T47D (cell line): ENCODE measurements at places on chromosomes 12 and 14.
A peak's percentile ranks its signal among the peaks of the same experiment; 100 is the strongest.

- DNase-seq, result no peak
Observed at GRCh38 chr14:105901226-105901625, 374.8 kb downstream of the TMEM121 start.

DNA sequence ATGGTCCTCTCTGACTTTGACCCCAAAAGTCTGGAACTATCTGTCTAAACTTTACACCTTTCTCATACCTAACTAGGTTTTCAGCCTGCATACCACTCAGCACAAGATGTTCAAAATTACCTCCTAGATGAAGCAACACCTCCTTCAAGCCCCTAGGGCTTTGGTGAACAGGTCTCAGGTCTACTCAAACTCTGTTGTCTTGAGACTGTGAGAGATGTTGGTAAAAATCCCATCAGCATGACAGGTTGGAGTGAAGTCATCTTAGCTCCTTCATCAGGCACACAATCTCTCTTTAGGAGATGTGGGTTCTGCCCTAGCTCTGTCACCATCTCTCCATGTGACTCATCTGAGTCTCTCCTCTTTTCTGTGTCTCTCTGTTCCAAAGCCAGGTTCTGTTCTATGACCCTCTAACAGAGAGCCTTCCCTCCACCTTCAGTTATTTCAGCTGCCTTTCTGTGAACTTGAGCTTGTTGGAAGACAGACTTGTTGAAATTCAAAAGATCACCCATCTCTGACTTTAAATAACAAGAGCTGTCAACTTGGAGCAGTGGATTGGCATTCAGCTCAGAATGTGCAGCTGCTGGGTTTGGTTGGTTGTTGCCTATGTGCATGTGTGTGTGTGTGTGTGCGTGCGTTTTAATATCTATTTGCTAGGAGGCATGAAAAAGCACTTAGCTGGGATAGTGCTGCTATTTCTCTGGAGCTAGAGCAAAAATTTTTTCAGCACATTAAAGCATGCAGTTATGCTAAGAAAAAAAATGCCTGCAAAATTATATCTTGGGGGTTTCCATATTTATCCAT lies 130.7 kb downstream of the CRACR2A start:
- no peak for DNase-seq

DNA sequence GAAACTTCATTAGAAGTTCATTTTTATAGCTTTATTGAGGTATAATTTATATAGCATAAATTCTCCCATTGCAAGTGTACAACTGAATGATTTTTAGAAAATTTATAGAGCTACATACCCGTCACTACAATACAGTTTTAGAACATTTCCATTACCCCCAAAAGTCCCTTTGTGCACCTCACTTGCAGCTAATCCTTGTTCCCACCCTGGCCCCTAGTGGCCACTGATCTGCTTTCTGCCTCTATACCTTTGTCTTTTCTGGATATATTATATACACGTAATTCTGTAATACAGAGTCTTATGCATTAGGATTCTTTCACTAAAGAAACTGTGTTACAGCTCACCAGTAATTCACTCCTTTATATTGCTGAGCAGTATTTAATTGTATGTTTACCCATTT lies 145.1 kb upstream of the DIO2 start:
- peak; percentile 45 for DNase-seq

DNA sequence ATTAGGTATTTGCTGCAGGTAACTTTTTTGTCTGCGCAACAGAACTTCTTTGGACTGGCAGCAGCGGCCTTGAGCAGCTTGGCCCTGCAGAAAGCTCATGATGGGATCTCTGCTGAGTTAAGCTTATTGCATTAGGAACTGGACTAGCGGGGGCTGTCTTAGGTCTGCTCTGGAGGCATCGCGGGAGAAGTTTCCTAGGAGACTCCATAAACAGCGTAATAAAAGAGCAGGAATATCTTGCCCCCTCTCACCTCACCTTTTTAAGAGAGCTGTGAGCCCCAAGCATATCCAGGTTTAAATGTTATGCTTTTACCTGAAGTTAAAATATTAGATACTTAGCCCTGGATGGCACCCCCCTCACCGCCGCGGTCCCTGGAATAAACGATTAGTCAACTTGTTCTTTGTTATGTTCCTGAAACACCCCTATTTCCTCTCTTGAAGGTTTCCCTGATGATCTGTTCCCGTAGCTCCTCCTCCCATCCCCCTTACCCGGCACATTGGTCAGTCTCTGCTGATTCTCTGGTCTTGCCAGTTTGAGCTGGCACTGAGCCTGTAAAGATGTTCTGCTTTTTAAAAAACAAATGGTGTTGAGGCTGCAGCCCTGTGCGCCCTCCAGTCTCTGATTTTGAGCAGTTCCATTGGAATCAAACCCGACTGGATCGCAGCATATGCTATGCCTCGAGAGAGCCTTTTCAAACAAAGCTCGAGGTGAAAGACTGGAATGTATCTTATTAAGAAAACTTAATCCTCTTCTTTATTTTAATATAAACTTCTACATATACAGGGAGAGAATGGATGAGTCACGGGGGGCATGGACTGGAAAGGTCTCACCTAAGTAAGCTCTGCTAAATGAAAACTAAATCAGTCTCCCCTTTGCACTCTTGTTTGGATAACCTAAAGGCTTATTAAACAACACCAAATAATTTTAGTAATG lies 1.9 kb downstream of the MLXIP start:
- peak; percentile 73 for DNase-seq

GRCh38 chr12:88932457-88932856 lies 352.2 kb upstream of the KITLG start:
- DNase-seq, result no peak

GRCh38 chr12:62732861-62733427 lies 202.0 kb downstream of the PPM1H start:
- DNase-seq, result no peak

DNA sequence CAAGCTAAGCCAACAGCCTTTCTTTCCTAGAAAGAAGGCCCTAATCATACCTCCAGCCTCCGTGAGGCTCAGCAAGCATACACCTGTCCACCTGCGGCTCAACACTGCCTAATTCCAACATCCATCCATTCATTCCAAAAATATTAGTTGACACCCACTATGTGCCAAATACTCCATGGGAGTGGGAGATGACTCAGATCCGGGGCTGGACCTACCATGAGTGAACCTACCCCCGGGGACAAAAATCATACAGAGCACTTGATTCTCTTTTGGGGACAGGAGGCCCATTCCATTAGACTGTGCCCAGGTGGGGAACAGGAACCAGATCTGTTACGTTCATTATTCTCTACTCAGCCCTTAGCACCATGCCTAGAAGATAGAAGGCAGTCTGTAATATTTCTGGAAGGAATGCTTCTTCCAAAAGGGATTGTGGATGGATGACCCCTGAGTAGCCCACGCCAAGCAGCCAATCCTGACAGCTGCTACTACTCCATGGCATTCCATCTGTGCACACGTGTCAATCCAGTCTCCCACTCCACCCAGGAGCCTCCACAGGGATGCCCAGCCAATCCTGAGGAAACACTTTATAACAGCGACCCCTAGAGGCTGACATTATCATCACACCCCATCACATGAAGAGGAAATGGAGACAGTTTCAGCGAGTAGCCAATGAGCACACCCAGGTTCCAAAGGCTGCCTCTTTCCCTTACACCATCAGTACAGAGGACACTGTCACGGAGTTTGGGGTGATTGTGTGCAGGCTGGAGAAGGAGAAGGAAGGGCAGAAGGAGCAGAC lies 170.7 kb downstream of the ESRRB start:
- DNase-seq, result peak; percentile 79

GRCh38 chr12:42240131-42240750 lies 2.2 kb upstream of the YAF2 start:
- no peak for DNase-seq

- no peak for DNase-seq
Observed at GRCh38 chr12:15407025-15407424, 84.7 kb downstream of the PTPRO start.

GRCh38 chr14:50340963-50341362 lies 28.8 kb downstream of the DMAC2L start:
- DNase-seq, result no peak

DNA sequence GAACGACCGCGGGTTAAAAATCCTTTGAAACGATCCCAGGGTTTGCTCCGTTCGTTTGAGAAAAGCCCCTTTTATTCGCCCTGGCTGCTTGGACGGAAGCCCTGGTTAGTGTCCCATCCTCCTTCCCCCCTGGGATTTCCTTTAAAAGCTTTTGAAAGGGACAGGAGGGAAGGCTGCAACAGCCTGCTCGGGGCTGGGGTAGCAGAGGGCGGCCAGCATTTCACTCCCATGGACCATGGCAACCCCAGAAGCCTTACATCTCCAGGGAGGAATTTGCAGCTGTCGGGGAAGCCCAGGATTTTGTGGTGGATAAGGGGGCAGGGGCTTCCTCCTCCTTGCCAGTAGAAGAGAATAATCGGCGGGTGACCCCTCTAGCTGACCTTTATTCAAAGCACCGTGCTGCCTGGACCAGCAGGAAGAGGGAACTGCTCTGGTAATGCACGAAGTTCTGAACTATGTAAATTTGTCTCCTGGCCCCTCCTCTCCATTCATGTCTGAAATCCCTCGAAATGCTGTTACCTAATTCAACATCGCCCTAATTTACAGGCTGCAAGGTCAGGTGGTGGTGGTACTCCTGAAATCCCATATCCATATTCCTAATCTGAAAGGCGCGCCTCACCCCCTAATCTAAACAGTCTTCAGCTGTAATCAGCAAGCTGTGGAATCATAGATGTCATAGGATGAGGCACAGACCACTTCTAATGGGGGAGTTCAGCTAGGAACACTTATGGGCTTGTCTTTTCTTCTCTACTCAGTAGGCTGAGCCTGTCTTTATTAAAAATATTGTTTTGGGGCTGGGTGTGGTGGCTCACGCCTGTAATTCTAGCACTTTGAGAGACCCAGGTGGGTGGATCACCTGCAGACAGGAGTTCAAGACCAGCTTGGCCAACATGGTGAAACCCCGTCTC lies 1.0 kb upstream of the CLIP1 start:
- DNase-seq, result peak; percentile 42

GRCh38 chr14:51677266-51677665 lies 25.6 kb downstream of the FRMD6 start:
- DNase-seq, result no peak

DNA sequence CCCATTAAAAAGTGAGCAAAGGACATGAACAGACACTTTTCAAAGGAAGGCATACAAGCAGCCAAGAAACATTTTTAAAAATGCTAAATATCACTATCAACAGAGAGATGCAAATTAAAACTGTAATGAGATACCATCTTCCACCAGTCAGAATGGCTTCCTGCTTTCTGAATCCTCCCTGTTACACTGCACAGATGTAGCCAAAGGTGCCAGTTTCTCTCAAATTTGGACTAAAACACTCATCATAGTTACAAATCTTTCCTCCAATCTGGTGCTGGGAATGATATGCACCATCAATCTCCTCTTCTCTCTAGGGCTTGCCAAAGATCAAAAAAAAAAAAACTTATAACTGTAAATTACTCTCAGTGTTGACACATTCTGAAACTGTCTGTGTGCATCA lies 311.8 kb upstream of the CLEC14A start:
- DNase-seq, result no peak

DNA sequence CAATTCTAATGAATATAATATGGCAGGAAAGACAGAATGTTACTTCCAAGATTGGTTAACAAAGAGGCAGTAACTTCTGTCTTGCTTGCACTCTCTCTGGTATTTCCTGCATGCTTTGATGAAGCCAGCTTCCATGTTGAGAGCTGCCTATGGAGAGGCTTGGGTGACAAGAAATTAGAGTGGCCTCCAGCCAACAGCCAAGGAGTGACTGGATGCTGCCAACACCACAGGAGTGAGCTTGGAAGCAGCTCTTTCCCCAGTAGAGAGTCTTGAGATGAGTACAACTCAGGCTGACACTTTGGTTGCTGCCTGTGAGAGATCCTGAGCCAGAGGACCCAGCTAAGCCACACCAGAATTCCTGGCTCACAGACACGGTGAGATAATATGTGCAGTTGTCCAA lies 183.1 kb downstream of the RMST start:
- no peak for DNase-seq

- DNase-seq, result peak; percentile 70
Observed at GRCh38 chr12:130826151-130826801, 12.8 kb downstream of the STX2 start.

DNA sequence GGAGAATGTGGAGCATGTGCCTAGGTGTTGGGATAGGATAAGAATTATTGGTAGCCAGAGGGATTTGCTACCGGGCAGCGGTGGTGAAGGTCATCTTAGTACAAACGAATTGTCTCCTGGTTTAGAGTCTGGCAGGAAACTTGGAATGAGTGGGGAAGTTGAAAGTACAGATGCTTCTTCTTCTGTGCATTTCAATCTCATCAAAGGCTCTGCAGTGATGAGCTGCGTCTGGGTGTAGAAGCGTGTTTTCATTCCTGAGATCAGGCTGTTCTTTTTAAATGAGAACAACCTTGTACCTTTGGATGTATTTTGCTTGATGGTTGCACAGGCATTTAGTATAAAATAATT lies 2.1 kb downstream of the WNK1 start:
- DNase-seq, result no peak

- no peak for DNase-seq
Observed at GRCh38 chr14:22561661-22562579, 27.1 kb downstream of the DAD1 start.

- no peak for DNase-seq
Observed at GRCh38 chr14:97706819-97707218, 909.6 kb downstream of the VRK1 start.

DNA sequence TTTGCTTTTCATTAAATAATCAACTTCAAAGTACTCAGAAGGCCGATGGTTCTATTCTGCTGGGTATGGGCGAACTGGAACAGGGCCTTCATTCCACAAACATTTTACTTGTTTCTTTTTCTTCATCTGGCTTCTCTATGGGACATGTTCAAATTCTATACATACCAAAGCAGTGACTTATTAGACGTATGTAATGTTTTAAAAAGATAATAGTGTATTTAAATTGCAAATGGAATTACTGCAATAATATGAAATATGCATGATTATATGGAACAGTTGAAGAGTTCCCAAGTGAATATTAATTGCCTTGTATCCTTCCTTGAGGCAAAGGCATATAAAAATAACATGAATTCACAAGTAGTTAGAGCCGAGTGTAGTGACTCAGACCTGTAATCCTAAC lies 75.5 kb downstream of the FAR2 start:
- DNase-seq, result no peak

GRCh38 chr14:101776344-101776743 lies 14.8 kb downstream of the PPP2R5C start:
- no peak for DNase-seq

DNA sequence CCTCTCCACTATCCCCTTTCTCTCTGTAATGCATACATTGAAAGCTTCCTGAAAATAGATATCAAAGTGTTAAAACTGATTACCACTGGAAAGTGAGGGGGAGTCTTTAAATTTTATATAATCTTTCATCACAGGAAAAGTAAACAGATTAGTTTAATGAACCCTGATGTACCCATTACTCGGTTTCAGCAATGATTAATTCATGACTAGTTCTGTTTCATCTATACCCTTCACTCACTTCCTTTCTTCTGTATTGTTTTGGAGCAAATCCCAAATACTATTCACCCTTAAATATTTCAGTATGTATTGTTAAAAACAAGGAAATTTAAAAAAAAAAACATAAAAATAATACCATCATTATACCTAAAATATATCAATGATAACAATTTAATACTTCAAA lies 67.3 kb upstream of the TMCC3 start:
- no peak for DNase-seq

DNA sequence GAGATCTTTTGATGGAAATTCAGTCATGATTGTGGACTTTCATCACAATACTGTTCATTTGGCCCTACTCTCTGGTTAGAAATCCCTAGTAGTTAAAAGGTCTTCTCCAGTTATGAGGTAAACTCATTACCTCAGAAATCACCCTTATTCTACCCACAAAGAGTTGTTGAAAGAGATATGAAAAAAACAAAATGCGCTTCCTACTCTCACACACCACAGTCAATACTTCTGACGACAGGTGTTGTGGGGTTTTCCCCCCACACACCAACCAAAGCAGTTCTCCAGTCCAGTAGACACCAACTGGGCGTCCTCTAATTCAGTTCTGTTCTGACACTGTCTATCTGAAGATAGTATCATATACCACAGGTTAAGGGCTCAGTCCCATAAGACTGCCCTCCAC lies 54.9 kb downstream of the TRMT5 start:
- DNase-seq, result no peak
